ENCODE measurements at places on chromosomes 6 and 20.

- DNase-seq: no peak
Measured at GRCh38 chr6:157982563-157983405, 1.1 kb downstream of the SYNJ2 start.

DNA sequence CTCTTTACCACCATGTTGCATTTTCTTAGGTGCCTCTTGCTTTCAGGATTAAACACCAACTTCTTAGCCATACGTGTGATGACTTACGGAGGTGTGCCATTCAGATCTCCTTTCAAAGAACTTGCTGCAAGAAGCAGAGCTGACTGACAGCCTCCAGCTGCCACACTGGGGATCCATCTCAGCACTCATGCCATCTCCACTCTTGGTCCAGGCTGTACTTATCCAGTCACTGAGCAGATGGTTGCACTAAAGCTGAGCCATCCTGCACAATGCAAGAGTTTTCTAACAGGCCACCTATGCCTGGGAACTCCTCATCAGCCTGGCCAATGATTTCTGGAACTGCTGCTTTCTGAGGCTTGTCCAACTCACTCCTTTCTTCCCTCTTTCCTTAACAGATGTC, 31.4 kb upstream of the KIF6 start:
- no peak for DNase-seq

GRCh38 chr6:34213772-34214171, 22.9 kb upstream of the HMGA1 start:
- no peak for DNase-seq

GRCh38 chr20:49624317-49624716, 56.4 kb upstream of the PTGIS start:
- no peak for DNase-seq

Data from GM18507 (cell line).